ENCODE measurements at places on chromosomes 13 and 19.

- no peak for DNase-seq
Observed at GRCh38 chr13:70178346-70178745, 70.1 kb upstream of the KLHL1 start.

DNA sequence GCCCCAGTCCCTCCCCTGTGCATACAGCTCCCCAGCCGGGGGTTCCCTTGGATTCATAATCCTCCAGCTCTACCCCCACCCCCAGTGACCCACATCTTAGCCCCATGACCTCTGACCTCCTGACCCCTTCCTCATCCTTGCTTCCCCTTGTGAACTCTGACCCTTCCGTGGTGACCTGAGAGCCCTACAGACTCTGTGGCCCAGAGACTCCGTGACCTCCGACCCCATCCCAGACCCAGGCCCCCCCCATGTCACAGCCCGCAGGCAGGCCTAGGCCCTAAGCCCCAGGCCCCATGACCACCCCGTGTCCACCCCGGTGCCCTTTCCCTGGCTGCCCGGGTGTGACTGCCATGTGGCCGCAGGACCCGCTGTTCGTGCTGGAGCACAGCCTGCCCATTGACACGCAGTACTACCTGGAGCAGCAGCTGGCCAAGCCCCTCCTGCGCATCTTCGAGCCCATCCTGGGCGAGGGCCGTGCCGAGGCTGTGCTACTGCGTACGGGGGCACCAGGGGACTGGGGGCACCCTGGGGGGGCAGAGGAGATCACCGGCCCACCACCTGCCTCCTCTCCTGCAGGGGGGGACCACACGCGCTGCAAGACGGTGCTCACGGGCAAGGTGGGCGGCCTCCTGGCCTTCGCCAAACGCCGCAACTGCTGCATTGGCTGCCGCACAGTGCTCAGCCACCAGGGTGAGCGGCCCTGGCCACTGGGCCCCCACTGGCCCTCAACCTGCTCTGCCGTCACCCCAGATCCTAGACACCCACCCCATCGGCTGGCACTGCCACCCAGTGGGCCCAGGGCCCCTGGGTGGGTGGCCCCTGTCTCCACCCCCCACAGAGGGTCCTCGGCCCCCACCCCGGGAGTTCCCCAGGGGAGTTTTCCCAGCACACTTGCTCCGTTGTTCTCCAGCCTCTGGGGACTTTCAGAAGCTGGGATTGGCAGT lies 2.4 kb upstream of the SPIB start:
- peak; percentile 17 for DNase-seq

- peak; percentile 25 for DNase-seq
Observed at GRCh38 chr19:15551293-15552004, 43.1 kb downstream of the CYP4F22 start.

GRCh38 chr19:52648336-52649016 lies 10.3 kb upstream of the ZNF83 start:
- DNase-seq = no peak

DNA sequence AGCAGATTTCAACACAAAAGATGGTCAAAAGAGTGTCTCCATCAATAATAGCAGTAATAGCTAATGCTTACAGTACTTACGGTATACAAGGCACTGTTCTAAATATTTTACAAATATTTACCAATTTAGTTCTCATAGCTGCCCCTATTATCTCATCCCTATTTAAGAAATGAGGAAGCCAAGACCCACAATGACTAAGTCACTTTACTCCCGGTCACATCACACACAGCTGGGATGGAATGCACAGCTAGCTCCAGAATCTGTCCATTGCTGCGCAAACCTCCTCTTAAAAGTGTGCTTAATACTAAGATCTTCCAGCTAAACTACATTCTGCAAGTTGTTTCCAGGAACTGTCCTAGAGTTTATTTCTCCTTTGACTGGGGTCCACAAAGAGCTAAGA lies 63.4 kb downstream of the RAP2A start:
- DNase-seq = no peak

- no peak for DNase-seq
Observed at GRCh38 chr13:35966024-35966423, 165.2 kb downstream of the DCLK1 start.

DNA sequence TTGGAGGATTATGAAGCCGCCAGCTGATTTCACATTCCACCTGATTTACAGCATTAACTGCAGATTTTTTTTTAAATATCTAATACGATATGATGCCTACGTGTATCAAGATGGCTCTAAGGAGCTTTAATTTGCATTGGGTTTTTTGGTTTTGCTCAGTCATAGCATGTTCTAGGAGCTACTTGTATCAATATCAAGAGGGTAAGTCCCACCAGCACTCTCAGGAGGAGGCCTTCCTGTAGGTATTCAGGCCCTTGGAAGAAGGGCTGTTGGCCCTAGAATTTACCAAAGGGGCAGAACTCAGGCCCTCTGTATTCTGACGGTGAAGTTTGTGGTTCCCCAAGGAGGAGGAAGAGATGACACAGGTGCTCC lies 97.2 kb upstream of the IPO5 start:
- no peak for DNase-seq

GRCh38 chr13:108919036-108919907 lies 289.9 kb downstream of the MYO16 start:
- DNase-seq = no peak

GRCh38 chr19:46815833-46816627 lies 27.6 kb upstream of the SLC1A5 start:
- DNase-seq = no peak

- no peak for DNase-seq
Observed at GRCh38 chr19:3612901-3613741, 6.4 kb upstream of the TBXA2R start.

GRCh38 chr19:46429999-46430398 lies 1.3 kb upstream of the PNMA8C start:
- DNase-seq = peak; percentile 2

DNA sequence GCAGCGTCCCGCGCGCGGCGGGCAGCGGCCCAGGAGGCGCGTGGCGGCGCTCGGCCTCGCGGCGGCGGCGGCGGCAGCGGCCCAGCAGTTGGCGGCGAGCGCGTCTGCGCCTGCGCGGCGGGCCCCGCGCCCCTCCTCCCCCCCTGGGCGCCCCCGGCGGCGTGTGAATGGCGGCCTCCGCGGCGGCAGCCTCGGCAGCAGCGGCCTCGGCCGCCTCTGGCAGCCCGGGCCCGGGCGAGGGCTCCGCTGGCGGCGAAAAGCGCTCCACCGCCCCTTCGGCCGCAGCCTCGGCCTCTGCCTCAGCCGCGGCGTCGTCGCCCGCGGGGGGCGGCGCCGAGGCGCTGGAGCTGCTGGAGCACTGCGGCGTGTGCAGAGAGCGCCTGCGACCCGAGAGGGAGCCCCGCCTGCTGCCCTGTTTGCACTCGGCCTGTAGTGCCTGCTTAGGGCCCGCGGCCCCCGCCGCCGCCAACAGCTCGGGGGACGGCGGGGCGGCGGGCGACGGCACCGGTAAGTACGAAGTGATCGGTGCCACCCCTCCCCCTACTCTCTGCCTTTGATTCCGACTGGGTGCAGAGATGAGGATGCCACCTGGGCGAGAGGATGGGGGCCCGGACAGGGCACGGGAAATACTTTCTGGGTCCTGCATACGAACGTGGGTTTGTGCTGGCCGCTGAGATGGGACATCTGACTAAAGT lies 874 bp downstream of the TRIM28 start:
- no peak for DNase-seq

DNA sequence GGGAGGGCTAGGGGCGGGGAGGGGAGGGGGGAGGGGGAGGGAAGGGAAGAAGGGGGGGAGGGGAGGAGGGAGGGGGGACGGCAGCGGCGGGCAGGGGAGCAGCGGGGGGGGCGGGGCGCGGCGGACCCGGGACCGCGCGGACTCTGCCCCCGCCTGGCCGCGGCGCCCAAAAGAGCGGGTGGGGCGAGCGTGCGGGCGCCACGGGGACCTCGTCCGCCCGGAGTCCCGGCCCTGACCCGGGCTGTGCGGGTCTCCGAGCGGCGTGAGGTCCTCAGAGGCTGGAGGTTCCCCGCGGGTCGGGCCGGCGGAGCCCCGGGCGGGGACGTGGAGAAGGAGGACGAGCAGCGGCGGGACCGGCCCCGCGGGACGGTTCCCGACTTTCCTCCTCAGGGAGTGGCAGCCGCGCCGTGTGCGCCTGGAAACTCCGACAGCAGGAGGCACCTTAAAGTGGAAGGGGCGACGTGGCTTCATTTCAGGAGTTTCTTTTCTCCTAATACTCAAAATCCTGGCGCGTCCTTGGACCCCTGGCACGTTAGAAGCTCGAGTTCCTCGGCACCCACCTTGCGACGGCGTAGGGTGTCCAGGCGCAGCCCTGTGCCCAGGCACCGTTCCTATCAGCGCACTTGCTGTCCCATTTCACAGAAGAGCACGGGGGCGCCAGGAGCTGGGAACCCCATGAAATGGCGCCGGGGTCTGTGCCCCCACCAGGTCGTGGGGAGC lies 518 bp upstream of the PLPP2 start:
- no peak for DNase-seq

DNA sequence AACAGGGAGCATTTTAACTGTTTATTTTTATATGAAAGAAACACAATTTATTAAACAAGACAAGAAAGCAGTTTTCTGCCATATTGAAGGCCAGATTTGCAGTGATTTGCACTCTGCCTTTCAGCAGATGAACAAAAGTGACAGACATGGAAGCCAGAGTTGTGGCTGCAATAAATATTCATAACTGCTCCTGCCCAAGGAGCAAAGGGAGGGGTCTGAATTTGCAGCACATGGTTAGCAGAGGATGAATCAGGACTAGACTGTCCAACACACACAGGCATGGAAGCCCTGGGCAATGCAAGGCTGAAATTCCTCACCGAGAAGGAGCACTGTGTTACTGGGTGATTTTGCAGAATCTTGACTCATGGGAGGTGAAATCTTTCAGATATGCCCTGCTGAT lies 418.2 kb downstream of the DCT start:
- no peak for DNase-seq

DNA sequence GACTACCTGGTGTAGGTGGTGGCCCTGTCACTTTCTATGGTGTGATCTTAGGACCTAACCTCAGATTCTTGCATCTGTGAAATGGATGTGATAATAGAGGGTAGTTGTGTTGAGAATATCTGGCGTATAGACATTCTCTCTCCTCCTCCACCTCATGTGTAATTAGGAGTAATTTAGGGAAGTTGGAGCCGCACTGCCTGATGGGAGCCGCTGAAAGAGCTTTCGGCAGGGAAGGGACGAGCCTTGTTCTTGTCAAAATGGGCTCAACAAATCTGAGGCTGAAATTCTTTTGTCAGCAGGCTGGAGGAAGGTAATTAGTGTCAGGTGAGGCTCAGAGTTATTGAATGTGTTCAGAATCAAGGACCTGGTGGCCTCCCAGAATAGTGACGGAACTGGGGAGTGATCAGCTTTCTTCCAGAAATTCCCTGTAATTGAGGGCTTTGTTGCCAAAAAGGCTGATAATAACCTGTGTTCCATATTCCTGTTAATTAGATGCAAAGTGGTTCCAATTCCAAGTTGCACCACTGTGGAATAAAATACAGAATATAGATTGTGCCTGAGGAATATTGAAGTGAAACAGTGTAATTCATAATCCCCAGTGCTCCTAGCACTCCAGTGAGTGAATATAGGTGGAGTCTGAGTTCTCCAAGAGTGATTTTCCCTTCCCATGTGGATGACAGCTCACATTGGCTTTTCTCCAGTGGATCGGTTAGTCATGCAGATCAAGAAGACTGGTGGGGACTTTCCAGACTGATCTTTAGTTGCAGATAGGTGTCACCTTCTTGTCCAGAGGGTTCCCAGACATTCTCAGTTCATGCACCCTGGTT lies 47.5 kb downstream of the SPATA13 start:
- DNase-seq = peak; percentile 44

GRCh38 chr13:40682449-40683240 lies 16.2 kb upstream of the FOXO1 start:
- peak; percentile 75 for DNase-seq
